Femur (tissue), 1 donor: ENCODE measurements at places on chromosomes 3 and 15.

DNA sequence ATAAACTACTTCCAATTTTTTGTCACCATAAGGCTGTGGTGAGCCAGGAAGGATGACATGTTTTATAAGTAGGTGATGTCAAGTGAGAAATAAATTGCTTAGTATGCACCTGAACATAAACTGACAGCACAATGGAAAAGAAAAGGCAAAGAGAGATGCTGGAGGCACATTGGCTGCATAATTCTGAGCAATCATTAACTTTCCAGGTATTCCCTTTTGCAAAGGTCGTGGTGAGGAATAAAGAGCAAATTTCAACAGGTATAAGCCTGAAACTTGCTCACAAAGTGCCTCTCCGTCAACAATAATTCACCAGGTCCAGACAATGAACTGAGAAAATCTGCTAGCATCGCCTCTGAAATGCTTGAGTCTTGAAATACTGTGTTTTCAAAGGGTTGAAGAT lies 48.2 kb downstream of the ITGB5 start:
- DNase-seq, result no peak

DNA sequence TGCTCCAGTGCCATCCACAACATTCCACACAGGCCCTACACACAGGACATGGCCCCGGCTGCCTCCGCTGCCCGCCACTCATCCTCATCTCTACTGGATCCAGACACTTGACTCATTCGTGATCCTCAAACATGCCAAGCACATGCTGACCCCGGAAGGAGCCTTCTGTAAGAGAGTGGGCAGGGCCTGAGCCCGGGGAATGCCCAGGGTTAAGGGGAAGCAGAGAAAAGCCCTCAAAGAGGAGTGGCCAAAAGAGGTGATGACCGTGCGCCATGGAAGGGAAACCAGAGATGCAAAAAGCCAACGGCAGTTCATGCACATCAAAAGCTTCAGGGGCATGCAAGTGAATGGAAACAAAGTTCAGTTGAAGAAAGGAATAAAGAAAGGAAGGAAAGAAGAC lies 46.1 kb downstream of the RFTN1 start:
- no peak for DNase-seq

DNA sequence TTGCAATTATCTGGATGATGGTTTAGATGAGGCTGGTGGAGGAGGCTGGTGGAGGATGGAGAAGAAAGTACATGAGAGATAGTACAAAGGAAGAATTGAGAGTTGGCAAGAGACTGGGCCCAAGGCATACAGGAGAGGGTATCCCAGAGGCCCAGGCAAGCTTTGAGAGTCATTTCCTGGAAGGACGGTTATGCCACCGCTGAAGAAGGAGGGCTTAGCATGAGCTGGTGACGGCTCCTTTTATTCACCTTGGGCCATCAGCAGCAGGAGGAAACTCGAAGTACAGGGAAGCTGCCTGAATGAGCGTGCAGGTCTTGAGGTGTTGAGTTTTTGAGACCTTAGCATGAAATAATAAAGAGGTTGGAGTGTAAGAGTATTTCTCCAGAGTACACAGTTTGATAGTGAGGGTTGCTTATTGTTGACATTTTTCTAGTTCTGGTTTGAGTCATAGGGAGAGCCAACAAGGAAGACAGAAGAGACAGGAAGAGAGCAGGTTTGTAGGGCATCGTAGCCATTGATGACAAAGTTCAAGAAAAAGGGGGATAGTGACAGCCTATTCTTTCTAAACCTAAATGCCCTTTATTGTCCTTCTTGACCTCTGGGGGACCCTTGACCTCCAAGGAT lies 13.8 kb downstream of the THSD4 start:
- no peak for DNase-seq

- no peak for DNase-seq
Observed at GRCh38 chr15:25785641-25786025, 77.5 kb downstream of the ATP10A start.
